ENCODE measurements at places on chromosomes 6 and 20. TPM values are rescaled to one million over a fixed set of nuclear protein-coding genes. Genes with fewer than 3 reads are reported as not detected.

- no peak for DNase-seq
Observed at GRCh38 chr20:50904067-50904570, 27.1 kb downstream of the ADNP start.

DNA sequence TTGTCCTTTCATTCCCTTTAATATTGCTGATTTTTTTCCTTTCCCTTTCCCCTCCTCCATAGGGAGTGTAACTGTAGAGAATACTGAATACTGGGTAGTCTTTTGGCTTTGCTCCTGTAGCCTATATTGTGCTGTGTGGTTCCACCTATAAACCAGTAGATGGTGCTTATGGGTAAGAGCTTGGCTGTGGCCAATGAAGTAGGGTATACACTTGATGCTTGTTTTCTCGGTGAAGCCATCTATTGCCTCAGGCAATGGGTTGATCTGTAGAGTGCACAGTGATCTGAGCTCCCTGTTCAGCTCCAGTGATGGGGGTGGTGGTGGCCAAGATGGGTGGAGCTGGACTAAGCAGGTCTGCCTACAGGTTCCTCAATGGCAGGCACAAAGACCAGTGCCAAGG, 203.3 kb upstream of the IMPG1 start:
- no peak for DNase-seq

XKR7 gene
- total RNA-seq: 0.37 TPM

SNAP25 gene
- total RNA-seq: 12.5 TPM

DNA sequence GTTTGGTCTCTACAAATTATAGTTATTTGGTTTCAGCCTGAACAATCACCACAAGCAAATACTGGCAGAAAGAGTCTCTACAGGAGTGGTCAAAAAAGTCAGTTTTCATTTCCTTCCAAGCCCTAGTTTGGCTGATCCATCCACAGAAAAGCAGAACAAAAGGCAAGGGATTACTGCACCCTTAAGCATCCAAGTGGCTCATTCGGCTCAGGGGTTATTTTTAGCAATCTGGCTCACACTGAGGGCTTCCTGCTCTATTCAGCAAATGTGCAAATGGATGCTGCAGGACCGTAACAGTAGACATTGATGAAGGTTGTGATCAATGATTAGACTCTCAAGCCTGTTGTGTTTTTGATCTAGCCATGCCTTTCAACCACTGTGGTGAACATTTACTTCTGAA, 62.2 kb upstream of the FABP7 start:
- DNase-seq: no peak

GRCh38 chr6:142802124-142802523, 142.9 kb downstream of the HIVEP2 start:
- no peak for DNase-seq

DNA sequence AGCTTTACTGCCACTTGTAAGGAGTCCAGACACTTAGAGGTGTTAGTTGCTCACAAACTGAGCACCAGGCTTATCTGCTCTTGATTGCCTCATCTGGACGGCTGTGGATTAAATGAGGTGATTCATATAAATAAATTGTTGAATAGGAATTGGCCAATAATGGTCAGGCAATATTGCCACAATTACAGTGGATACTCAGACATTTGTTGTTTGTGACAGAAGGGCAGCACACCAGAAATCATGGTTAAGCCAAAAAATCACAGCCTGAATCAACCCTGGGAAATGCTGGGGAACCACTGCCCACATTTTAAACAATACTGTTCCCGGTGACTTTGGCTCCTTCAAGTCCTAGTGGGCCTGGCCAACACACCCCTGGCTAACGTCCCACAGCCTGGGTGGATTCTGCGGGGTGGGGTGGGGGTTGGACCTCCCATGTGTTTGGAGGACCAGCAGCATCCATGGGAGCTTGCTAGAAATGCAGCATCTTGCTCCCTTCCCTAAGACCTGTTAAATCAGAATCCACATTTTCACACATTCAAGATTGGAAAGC, 29.5 kb upstream of the SPDEF start:
- no peak for DNase-seq

DNA sequence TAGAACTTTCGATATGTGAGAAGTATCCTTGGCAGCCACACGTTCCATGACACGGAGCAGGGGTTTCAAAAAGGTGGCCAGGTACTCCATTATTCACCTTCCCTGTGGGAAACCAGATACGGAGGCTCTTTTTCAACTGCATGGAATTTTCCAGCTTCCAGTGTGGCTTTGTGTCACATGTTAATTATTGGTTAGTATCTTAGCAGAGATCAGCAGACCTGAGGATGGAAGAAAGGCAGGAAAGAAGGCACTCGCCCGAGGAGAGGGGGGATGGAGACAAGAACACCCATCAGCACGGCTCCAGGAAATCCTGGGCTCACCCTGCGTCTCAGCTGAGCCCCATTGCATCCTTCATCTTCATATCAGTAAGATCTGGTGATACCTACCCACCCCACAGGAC, 115.5 kb downstream of the PXDC1 start:
- no peak for DNase-seq

DNA sequence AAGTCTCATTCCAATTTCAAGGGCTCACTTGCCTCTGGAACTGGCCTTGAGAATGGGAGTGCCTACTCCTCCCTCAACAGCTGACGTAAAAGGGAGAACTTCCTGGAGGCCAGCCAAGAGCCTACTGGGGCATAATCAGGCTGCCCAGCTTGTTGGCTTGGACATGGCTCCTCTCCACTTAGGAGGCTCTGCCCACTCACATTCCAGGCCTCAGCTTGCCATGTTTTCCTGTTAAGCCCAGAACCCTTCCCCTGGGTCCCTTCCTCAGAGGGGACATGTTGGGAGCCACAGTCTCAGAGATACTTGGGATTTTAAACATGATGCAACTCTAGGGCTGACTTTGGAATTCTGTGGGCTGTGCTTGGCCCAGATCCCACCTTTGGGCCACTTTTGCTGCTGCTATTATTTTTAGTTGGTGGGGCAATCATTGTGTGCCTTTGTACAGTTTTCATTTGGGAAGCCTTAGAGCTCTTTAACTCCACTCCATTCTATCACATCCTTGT, 31.5 kb upstream of the ADTRP start:
- peak; percentile 89 for DNase-seq

SLC35D3 gene
- total RNA-seq: not detected

DNA sequence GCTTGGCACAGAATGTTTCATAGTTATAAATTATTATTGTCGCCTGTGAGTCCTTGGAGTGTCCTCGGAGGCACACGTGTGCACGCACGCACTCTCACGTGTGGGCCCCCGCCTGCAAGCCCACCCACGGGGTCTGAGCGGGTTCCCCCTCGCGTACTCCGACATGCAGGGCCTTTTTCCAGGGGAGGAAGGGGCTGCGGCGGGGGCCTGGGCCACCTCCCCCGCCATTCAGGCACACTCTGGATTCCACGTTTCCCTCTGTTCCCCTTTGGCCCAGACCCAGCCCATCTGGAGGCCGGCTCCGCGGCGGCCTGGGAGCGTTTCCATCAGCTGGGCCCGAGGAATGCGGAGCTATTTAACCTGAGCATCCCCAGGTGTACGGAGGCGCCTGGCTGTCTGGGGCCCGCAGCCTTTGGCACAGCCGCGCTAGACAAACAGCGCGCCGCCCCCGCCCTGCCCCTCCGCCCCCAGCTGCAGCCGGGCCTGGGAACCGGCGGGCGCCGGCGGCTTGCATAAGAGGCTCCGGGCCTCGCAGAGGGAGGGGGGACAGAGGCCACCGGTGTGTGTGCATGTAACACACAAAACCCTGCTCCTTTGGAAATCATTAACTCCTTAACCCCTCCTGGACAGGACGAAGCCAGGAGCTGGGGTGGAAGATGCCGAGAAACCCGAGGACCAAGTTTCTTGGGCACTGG, 3.3 kb downstream of the ID1 start:
- DNase-seq: peak; percentile 92

OGFR gene
- 24.8 TPM for total RNA-seq

TP53TG5 gene
- not detected for total RNA-seq

BPIFB4 gene
- total RNA-seq: not detected

GRCh38 chr6:167054987-167055386, 55.8 kb downstream of the CEP43 start:
- no peak for DNase-seq

DNA sequence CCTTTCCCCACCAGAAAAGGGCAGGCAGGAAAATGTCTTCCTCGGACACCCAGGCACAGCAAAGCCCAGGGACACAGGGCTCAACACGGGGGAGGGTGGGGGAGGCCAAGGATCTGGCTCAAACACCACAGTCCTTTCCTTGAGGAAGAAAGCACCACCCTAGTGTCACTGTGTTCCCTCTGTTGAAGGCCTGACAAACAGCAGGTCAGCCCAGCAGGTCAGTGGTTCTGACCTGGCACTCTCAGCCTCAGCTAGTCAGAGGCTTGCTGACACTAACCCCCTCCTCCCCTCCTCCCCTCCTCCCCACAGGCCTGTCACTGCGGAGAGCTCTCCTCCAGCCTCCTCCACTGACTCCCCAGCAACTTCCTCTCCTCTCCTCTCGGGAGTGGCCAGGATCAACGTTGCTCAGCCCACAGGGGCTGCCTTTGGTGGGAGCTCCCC, 239.6 kb downstream of the LRFN2 start:
- DNase-seq: no peak

DNA sequence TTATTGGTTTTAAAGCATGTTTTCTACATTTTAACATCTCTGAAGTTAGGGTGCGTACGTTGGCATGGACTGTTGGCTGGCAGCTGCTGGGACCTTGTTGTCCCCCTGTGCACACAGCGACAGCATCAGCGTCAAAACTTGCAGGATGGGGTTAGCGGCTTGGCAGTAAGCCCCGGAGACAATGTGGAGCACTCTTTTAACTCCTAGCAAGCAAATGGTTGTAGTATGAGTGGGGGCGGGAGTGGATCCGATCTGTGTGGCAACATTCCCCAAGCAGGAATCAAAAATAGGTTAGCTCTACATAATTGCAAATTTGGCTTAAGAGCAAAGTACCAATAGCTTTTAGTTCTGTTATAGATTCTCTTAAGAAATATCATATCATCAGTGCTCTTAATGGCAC, 70.1 kb downstream of the NRN1 start:
- no peak for DNase-seq

DNA sequence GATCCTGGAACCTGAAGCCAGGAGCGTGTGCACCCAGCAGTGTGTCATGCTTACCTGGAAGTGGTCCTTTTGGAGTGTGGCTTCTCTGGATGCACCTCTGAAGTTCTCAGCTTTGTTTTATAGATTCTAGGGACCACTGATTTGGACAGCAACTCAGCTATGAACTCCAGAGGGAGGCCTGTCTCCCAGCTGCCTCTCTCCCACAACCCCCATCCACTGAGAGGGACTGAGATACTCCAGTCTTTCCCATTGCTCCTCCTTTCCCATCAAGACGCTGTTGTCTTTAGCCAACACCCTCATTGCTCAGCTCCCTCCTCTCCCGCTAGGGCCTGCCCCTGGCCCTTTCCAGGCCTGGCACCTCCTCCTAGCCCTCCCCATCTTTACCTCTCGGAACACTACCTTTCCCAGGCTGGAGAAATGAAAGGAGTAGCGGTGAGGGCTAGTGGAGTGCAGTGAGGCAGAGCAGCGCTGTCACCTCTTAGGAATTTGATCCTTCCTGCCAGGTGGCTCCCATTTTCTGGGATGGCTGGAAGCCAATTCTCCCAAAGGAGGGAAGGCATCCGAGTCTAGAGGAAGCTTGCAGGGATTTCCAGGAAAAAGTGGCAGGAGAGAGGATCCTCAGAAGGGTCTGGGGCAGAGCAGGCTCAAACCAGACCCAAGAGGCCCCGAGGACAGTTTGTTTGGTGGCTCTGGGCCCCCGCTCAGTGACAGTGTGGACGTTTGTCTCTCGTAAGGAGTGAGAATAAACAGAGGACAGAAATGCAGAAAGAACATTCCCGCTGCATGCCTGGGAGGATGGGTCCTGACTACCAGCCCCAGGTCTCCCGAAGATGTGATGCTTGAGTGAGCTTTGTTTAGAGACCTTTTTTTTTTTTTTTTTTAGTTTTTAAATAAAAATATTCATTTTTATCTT, at the start of gene LRRN4:
TSS of gene LRRN4 (minus strand) at position 285 of the 913 bp plus-strand sequence. CDS start 1,261 bp downstream, outside the sequence.
- peak; percentile 48 for DNase-seq

SMLR1 gene
- total RNA-seq: not detected

ZSCAN31 gene
- 13.4 TPM for total RNA-seq

- no peak for DNase-seq
Observed at GRCh38 chr6:101085327-101085726, 204.2 kb upstream of the ASCC3 start.

DNA sequence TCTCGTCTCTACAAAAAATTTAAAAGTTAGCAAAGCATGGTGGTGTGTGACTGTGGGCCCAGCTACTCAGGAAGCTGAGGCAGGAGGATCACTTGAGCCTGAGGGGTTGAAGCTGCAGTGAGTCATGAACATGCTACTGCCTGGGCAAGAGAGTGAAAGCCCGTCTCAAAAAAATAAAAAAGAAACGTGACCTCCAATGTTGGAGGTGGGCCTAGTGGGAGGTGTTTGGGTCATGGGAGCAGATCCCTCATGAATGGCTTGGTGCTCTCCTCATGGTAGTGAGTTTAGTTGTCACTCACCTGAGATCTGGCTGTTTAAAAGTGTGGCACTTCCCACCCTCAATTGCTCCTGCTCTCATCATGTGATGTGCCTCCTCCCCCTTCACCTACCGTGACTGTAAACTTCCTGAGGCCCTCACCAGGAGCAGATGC, 24.3 kb downstream of the RBL1 start:
- DNase-seq: no peak

DNA sequence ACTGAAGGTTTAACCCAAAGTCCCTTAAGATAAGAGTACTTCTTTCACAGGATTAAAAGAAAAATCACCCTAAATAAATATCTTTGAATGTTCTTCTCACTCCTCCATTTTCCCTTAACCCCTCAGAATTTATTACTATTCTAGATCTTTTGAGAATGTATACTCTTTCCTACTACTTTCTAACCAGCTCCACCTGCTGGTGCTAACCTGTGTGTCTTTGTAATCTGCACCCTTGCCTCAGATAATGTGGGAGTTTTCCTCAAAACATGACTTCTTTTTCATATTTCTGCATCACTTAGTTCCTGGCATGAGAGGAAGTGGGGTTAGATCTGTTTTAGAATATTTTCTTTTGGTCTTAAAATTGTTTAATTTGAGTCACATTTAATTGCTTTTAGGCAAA, 394.2 kb downstream of the BMP2 start:
- DNase-seq: peak; percentile 50

DNA sequence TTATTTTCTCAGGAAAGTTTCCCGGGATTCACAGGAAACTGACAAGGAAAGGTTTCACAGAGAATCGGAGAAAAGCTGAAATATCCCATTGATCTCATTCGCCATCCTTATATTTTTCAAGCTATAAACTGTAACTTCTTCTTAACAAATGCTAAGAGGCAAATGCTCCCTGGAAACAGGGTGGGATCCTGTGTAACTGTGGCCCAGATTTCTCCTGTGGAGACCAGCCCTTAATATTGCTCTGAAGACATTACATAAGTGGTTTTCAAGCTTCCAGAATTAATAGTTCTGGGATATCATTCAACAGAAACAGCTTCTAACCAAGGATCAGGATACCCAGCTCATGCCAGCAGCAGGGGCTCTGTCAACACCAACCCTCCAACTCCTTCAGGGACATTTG, 69.2 kb downstream of the THBS2 start:
- no peak for DNase-seq

EYS gene
- total RNA-seq: not detected

DNA sequence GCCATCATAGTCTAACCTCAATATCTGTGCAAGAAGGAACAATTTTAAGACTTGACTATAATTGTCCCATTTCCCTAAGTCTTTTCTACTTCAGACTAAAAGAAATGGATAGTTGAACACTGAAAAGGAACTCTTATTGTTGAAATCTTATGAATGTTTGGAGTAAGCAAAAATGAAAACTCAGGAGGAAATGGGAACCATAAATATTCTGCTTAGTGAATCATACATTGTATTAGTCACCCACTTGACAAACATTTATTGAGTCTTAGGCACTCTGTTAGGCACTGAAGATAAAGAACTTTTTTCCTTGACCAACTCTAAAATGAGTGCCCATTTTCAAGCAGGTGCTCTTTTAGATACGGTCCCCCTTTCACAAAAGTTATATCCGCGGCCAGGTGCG, 8.7 kb downstream of the CCDC170 start:
- no peak for DNase-seq
